ENCODE measurements at places on chromosomes 2 and 18. TPM values are rescaled to one million over a fixed set of nuclear protein-coding genes. Genes with fewer than 3 reads are reported as not detected.

DNA sequence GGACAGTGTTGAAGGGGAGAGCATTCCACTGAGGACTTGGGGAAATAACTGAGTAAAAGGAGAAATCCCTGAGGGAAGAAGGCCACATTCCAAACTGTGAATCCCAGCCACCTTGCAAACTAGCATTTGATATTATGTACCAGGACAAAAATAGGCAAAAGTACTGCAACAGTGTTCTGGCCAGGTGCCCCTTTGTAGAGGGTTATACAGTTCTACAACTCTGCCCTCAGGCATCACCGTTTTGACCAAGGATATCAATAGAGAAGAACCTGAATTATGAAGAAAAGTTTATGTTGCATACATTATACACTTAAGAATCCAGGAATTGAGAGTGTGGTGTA, 20.6 kb upstream of the CAVIN2 start:
- no peak for DNase-seq

GRCh38 chr18:75478996-75479880, 51.7 kb upstream of the SMIM21 start:
- DNase-seq = no peak

DNA sequence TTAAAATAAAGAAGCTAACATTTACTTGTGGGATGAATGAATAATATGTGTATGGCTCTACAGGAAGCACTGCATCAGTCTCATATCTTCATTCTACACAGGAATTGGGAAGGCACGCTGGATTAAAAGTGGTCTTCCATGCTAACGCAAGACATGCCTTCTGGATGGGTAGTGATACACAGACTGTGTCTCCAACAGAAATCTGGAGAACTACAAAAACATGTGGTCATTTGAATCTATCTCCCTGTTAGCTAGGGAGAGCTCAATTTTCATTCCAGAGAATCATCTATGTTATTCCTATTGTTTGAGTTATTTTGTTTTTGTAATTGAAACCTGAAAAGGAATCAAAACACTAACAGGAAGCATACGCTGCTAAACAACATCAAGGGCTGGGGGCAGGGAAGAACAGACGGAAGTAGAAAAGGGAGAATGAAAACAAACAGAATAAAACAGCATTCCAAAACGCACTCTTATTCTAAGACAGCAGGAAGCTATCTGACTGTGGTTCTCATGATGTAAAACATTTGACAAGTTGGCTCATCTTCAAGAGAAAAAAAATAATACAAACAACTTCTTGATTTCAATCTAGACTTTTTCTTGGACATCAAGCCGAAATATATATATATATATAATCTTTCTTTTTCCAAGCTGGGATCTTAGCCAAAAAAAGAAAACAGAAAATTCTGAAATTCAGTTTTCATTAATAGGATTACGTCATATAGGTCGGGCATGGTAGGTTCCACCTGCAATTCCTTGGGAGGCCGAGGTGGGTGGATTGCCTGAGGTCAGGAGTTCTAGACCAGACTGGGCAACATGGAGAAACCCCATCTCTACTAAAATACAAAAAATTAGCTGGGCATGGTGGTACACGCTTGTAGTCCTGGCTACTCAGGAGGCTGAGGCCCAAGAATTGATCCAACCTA, 31.5 kb upstream of the ASNSD1 start:
- no peak for DNase-seq

DNA sequence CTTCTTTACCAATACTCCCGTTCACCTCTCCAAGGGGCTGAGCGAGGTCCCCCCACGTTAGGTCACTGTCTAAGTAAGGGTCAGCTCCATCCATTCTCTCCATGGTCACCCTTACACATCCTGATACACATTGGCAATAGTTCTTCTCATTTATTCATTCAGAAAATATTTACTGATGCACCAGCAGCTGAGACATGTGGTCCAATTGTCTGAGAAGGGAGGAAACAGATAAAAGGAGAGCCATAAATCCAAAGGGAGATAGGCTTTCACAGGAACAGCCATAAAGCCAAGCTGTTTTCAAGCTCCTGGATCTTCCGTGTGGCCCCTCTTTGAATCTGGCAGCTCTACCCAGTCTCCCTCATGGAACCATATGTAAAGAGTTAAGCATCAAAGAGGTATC, 121.2 kb downstream of the TXNL1 start:
- no peak for DNase-seq

- DNase-seq = no peak
Observed at GRCh38 chr2:147416099-147416498, 428.7 kb upstream of the ACVR2A start.

DNA sequence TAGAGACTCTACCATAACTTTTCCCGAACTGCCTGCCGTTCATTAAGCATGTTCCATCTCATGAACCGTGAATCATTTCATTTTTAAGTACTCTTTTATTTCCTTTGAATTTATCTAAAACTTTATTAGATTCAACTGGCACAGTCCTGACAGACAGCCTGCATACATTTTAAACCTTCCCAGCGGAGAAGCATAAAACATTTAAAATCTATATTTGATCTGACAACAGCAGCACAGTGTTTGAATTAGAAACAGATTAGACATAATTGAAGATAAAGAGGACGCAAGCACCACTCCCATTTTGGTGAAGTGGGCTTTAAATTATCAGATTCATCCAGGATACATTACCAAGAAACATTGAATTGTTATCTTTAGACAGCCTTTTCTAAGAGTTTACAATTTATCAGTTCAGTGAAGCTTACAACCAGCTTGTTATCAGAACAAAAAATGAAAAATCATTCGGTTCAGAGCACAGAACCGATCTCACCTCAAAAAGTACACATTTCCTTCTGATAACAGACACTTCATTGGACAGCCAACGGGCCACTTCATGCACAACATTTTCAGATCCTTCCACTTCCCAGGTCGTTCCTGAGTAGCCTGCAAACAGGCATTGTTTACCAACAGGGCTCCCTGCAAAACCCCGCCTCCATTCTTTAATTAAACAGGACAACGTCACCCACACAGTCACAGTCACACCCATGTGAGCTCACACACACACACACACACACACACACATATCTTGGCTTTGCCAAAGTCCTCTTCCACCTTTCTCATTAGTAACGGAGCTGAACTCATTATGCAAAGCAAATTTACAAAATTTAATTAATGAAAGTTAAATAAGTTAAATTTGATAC, 171.2 kb downstream of the SP3 start:
- DNase-seq = no peak

GRCh38 chr2:220227266-220227920, 600.0 kb downstream of the SLC4A3 start:
- no peak for DNase-seq

GRCh38 chr18:69787825-69788547, 159.7 kb downstream of the CD226 start:
- no peak for DNase-seq

DNA sequence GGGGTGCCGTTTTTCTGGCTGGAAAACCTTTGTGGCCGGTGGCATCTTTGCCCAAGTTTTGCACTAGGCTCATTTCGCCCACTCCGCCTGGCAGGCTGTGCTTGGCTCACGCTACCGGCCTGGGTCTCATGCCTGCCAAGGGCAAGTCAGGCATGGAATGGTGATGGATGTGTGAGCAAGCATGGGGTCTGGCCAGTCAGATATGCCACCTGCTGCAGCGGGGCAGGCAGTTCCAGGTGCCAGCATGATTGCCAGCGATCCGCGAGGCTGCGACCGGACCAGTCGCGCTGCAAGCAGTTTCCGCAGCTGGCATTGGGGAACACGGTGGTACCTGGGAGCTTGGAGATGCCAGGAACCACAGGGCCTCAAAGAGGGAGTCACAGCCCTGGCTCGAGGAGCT, 40.6 kb downstream of the TAF1B start:
- no peak for DNase-seq

- DNase-seq = peak; percentile 49
Observed at GRCh38 chr2:240429872-240430491, 5.5 kb upstream of the GPC1 start.

DNA sequence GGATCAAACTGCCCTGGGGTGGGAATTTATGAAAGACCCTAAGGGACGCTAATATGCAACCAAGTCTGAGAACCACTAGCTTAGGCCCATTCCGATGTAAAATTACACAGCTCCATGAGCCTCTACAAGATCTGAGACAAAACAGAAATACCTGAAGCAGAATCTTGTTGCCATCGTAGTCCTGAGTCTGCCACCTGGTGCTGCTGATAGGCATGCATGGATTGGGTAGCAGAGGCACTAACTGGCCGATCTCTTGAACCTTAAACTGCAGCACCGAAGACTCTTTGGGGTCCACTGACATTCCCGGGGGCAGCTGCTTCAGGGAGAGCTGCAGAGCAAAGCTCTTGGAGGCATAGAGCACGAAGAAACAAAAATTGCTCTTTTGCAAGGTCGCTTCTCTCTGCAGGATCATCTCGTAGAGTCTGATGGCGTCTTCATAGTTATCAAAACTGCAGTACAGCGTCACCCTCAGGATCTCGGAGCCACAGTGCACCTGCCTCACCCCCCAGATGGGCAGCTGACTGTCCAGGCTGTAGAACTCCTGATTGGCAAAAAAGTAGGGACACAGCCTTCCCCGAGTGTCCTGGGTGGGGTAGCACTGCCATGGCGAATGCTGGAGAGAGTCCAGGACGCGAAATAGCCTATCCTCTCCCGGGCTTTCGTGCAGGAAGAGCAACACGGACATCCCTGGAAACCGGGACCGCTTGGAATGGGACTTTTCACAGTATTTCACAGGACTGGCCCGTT, 848 bp downstream of the FAM124B start:
- DNase-seq = no peak

Gene GFPT1
- total RNA-seq = 67.8 TPM

Gene ALPP
- total RNA-seq = not detected

Gene ZNF2
- 3.1 TPM for total RNA-seq

Gene GORASP2
- total RNA-seq = 77.1 TPM

Gene DNAJC5G
- total RNA-seq = not detected

Gene NEMP2
- 8.0 TPM for total RNA-seq

Gene L3MBTL4
- 2.8 TPM for total RNA-seq

Gene RHOB
- total RNA-seq = 1,049 TPM

Gene PLEKHB2
- 23.8 TPM for total RNA-seq
